ENCODE measurements at places on chromosomes 7 and 10.

DNA sequence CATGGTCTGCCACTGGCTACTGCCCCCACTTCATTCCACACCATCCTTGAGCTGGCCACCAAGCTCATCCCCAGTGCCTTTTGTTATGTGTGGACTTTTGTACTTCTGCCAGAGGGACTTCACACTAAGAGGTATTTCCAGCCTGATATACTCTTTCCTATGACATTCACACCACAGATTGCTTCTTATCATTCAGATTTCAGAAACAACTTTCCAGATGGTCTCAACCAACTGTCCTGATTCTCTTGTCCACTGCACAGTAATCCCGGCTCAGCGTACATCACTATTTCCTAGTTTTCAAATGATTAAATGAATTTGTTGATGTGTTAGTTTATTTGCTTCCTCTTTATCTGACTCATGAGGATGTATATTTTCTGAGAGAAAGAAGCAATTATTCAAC lies 7.1 kb downstream of the CDC14C start:
- no peak for DNase-seq

DNA sequence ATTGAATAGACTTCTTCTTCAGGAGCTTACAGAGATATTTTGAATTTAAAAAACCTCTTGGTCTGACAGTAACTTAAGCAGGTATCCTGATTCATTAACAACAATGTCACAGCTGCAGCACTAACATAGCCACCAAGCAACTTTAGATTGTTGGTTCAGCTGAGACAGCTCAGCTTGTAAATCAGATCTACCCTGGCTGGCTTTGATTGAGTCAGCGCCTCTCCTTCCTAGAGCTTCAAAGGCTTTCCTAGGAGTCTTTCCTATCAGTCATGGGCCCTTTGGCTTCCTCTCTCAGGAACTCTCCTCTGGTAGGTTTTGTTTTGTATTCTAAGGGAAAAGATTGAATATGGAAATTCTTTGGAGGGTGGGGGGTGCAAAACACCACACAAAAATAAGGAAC lies 70.7 kb upstream of the STEAP4 start:
- no peak for DNase-seq

DNA sequence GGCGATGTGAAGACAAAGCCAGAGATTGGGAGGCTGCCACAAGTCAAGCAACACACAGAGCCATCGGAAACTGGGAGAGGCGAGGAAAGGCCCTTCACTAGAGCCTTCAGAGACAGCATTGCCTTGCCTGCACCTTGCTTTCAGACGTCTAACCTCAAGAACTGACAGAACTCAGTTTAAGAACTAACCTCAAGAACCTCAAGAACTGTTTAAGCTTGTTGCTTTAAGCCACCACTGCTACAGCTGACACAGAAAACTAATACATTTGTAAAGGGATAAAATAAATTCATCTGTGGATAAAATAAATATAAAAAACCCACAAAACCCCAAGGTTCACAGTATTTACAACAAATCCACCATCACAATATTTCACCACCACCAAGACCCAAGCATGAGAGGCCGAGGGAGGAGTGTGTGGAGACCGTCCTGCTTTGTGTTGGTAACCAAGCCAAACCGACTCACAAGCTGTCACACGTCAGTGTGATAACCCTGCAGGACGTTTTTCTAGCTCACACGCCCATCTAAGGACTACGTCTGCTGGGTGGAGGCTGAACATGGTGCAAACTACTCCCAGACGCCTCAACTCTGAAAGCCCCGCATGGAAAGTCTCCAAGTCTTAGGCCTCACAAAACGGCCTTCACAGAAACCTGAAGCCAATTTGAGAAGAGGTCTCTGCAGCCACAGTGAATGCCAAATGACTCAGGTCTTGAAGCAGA lies 116.8 kb downstream of the ABLIM1 start:
- DNase-seq: no peak

GRCh38 chr10:76784076-76784475 lies 853.5 kb downstream of the KCNMA1 start:
- no peak for DNase-seq

GRCh38 chr10:30656233-30656632 lies 26.7 kb upstream of the LYZL2 start:
- no peak for DNase-seq

DNA sequence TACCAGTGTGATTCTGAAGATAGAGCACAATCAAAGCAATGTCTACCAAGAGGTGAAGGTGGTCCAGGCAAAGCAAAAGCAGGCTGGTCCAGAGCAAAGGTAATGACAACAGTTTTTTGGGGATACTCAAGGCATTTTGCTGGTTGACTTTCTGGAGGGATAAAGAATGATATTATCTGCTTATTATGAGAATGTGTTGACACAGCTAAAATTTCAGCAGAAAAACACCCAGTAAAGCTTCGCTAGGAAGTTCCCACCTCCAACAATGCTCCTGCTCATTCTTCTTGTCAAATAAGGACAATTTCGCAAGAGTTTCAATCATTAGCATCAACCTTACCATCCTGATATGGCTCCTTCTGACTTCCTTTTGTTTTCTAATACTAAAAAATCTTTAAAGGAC lies 24.1 kb downstream of the GPR85 start:
- no peak for DNase-seq

DNA sequence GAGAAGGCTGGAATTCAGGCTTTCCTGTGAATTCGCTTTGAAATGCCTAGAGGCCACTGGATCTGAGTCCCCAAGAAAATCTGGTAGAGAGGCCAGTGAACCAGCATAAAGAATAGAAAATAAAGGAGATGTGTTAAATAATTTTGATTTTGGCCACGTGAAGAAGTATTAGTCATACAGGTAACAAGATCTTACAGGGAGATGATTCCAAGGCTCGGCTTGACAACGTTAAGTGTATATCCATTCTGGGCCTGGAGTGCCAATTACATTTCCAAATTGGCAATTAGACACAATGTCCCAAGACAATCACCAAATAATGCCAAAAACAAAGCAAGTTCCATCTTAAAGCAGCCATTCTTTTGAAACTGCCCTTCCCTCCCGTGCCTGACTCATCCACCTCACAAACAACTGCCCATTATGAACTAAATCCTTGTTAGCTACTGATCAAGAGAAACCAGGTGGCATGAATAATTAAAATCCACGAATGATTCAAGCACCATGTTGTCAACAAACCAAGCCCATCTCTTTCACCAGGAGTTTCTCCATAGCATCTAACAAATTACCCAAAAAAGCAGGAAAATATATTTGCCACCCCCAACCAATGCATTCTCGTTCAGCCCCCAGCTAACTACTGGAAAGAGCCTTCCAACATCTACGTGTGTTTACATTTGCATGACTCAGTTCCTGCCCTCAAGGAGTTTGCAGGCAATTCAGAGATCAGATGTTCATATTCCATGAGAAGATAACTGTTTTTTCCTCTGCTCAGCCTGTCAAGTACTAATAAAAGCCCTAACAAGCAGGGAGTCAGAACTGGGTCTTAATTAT lies 8.5 kb downstream of the KCNMA1 start:
- DNase-seq: no peak

- DNase-seq: no peak
These were observed at the start of gene KEL for GRCh38 chr7:142961973-142962926. Gene KEL (minus strand): TSS chr7:142962363. CDS start chr7:142962206, 157 bp downstream.

- no peak for DNase-seq
These were observed 25.9 kb downstream of the HELLS start for GRCh38 chr10:94571528-94571927.

GRCh38 chr10:108861181-108861754 lies 1062.0 kb downstream of the XPNPEP1 start:
- no peak for DNase-seq

- no peak for DNase-seq
These were observed 608.1 kb downstream of the SDK1 start for GRCh38 chr7:3909128-3909527.

- no peak for DNase-seq
These were observed 126.4 kb downstream of the DNAJB6 start for GRCh38 chr7:157463245-157463644.

DNA sequence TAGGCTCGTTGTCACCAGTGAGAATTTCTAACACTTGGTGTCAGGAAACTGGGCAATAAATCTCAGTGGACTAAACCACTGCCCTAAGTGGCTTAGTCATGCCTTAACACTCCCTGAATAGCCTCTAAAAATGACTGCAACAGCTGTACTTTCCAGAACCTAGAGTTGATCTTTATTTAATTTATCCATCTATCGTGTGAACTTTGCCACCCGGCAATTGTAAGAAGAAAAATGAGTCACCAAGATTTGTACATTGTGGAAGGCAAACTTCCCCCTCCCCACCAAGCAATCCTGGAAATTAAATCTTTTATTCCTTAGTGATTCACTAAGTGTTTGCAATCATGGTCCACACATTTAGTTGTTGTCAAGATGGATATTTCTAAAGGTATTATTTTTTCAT lies 47.1 kb downstream of the NXPH1 start:
- no peak for DNase-seq

GRCh38 chr10:83104616-83105015 lies 1034.7 kb upstream of the GHITM start:
- no peak for DNase-seq

GRCh38 chr10:15515202-15515601 lies 144.1 kb upstream of the FAM171A1 start:
- DNase-seq: no peak

- DNase-seq: no peak
These were observed 162.3 kb downstream of the GFRA1 start for GRCh38 chr10:116110736-116111135.

GRCh38 chr10:66258693-66259092 lies 667.1 kb upstream of the LRRTM3 start:
- no peak for DNase-seq

DNA sequence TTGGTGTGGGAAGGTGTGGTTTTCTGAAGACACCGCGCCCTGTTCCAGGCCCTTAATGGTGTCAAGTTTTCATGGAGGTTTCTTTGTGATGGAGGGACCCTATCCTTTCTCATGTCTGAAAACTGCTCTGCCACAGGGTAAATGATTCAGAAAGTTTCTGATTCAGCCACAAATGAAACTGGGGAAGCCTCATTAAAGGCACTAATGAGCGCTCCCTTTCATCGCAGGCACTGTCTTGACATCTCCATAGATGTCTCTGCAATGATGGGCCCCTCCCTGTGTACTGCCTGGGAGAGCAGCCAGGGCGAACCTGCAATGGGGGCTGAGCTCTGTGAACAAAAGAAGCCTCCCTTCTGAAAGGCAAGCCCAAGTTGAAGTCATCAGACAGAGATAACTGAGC lies 355.3 kb downstream of the PRPF18 start:
- no peak for DNase-seq

DNA sequence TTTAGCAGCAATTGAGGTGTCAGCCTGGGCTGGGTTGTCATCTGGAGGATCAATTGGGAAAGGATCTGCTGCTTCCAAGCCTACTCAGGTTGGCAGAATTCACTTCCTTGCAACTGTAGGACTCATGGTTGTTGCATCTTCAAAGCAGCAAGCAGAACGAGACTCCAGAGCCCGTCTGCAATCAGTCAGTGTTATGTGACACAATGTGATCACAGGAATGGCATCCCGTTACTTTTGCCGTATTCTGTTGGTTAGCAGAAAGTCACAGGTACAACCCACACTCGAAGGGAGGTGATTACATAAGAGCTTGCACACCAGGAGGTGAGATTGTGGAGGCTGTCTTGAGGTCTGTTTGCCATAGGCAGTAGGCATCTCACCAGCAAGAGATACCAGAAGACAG lies 15.4 kb upstream of the LYZL1 start:
- no peak for DNase-seq

GRCh38 chr7:114689406-114689805 lies 232.5 kb upstream of the MDFIC start:
- no peak for DNase-seq

DNA sequence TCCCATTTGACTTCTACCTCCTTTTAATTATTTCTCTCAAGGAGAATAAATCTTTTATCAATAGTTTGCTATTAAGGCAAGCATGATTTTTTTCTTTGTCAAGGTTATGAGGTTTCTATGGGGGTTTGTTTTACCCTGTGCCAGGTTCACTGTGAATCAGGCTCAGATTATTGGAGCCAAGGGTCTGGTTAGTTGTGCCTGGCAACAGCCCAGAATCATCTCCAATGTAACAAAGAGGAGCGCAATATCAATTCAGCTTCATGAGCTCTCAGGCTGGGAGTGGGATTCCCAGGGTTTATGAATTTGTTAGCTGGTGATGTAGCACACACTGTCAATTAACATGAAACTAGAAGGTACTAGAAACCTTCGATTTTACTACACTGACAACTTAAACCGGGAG lies 73.2 kb downstream of the AASS start:
- no peak for DNase-seq

GRCh38 chr7:151454305-151454704 lies 14.4 kb upstream of the CRYGN start:
- no peak for DNase-seq

DNA sequence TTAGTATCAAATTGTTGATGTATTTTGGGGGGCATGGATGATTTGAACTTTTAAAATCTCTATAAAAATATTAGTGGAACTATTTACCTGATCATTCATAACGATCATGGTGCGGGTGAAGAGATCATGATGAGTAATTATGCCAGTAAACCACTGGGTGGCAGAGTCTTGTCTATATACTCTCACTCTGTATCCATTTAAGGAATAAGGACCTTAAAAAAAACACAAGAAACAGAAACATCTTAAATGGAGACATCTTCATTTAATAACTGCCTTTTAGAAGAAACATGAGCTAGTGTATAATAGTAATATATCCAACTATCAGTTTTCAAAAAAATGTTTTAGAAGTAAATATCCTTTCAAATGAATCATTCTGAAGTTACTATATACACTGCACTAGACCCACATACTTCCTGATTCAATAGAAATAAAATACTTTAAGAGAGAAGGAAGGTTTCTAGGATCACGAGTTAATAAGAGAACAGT lies 84.0 kb downstream of the NRBF2 start:
- no peak for DNase-seq

- DNase-seq: no peak
These were observed 60.2 kb downstream of the TFPI2 start for GRCh38 chr7:93830141-93830925.

DNA sequence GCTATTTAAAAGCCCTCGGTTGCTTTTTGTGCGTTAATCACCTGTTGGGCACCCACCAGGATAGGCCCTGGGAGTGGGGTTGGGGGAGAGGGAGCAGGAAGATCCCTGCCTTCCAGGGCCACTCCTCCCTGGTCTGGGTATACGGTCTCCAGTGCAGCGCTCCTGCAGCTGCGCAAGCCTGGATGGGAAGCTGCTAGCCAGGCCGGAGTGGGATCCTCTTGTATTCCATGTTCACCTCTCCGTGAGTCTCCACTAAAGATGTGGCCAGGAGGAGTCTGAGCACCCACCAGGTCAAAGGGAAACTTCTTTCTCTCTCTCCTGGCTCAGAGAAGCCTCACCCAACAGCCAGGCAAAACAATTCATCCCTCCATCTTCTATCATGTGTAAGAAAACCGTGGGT lies 78.8 kb upstream of the ANLN start:
- no peak for DNase-seq

GRCh38 chr7:4015371-4015770 lies 666.7 kb upstream of the FOXK1 start:
- DNase-seq: no peak

- no peak for DNase-seq
These were observed 97.7 kb downstream of the WDR37 start for GRCh38 chr10:1153805-1154351.

DNA sequence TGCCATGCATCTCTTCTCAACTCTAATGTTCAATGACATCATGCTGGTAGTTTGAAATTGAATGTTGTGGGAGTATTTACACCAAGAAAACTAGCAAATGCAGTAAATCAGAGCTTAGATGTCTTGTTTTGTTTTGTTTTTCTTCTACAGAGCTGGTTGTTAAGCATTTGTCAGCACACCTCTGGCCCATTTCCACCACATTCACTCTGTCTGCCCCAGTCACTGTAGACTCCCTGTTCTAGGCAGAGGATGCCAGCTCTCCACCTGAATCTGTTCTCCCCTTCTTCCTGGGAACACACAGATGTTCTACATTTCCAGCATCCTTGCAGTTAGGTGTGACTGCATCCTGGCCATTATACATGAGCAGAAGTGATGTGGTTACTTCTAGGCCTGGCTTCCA lies 4.1 kb upstream of the ARHGAP22 start:
- no peak for DNase-seq

Data from right renal cortex interstitium (tissue), 3 donors.